ENCODE measurements at places on chromosomes 11 and 22. TPM values are rescaled to one million over a fixed set of nuclear protein-coding genes. Genes with fewer than 3 reads are reported as not detected.

- DNase-seq, result no peak
Measured at GRCh38 chr11:36724742-36725385, 126.8 kb upstream of the RAG2 start.

DNA sequence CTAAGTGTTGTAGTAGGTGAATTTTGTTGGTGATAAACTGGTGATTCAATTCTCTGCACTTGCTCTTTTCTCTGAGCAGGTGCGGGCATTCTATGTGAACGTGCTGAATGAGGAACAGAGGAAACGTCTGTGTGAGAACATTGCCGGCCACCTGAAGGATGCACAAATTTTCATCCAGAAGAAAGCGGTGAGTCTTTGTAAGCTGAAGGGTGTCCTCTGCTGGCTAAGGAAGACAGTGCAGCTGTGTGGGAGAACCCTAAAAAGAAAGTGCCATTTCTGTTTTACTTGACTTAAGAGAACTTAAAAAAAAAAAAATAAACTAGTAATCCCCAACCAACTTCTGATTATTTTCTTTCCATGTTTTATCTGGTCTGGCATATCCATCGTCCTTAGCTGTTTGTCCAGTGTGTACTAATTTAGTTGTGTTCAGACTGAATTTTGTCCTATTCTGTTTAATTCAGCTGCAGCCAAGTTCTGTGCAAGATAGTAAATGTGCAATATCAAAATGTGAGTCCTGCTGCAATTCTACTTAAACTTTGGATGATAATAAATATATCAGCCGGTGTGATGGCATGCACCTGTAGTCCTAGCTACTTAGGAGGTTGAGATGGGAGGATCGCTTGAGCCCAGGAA is 29.6 kb downstream of the CAT start:
- DNase-seq, result no peak

Gene GSTT2
- not detected for total RNA-seq

- DNase-seq, result no peak
Measured at GRCh38 chr22:27075028-27075678, 417.8 kb downstream of the MIAT start.

Gene ADAMTS8
- total RNA-seq, result 0.57 TPM

DNA sequence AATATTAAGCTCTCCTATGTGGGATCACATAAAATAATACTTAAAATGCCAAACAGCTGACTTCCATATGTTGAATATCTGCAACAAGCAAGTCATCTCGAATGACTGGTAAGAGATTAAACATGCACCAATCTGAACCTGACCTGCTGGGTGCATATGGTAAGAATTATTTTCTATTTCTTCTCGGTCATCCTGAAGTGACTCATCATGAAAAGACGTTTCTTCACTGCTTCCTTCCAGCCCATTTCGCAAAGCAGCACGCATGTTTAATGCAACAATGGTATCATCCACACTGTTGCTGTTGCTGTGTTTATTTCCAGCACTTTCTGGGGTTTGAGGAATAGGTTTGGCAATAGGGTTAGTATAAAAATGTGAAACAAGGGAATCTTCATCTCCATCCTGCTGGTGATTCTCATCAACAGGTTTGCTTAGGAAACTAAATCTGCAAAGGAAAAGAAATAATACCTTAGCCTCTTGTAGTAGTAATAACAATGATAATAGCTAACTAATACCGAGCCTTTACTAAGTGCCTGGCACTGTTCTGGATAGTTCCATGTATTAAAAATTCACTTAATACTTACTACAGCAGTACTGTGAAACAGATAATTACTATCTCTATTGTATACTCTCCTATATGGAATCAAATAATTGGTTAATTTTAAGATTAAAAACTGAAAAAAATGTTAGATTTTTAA is 52.0 kb upstream of the CHRNA10 start:
- DNase-seq, result no peak

DNA sequence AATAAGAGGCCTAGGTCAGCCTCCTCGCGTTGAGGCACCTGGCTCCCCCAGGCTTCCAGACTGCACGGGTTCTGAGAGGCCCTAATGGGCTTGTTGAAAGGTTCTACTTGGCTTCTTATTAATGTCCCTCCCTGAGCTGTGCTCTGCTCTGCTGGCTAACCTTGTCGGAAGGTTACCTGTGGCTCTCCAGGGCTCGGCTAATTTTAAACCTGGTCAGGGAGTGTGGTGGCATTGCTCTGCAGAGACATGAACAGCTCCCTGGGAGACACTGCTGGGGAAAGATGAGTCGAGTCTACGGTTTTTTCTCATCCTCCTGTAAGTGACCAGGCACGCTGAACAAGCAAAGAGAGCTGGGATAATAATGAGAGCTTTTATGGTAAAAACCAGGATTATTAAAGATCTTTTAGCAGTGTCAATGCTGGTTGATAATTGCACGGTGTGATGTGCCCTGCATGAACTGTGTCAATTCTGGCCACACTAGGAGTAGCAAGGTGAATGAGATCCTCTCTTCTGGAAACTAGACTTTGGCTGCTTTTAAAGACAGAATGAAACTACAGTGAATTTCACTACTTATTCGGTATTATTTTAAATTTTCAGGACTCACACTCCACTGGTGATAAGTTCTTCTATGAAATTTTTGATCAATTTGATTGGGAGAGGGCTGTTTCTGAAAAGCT is 70.7 kb downstream of the TEAD1 start:
- DNase-seq, result no peak

Measured in Right ventricle myocardium inferior (tissue), 1 donor.